Pancreas (tissue), 10 donors: ENCODE measurements at places on chromosomes 6 and 20.

DNA sequence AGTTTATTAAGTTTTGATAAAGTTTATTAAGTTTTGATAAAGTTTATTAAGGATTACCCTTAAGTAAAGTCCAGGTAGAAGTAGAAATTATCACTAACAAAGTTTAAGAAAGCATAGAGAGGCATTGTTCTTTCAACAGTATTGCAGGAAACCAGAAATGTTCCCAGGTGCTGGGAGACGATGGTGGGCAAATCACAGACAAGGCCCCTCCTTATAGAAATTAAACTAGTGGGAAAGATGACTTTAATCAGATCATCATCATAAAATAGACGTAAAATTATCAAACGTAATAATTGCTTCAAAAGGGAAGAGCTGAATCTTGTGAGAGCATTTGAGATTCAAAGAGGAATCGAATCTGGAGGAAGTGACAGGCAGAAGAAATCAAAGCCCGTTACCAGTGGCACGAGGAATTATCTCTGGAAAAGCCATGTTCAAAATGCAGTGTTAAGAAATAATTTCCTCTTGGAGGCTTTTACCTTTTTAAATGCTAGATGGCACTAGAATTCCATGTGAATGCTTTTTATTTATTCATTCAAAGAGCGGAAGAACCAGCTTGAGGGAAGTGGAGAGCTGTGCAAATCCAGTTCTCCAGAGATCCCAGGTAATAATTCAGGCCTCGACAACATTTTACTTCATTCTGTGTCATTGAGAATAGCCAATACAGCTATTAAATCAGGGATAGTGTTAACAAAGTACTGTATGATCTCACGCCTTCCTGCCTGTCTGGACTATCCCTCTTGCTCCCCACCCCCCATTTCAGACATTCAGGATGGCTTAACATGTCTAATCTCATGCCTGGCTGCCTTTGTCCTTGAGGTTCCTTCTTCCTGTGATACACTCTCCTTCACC, 1.0 kb upstream of the APMAP start:
- no peak for DNase-seq

GRCh38 chr6:95364016-95364604, 213.2 kb upstream of the MANEA start:
- no peak for DNase-seq

DNA sequence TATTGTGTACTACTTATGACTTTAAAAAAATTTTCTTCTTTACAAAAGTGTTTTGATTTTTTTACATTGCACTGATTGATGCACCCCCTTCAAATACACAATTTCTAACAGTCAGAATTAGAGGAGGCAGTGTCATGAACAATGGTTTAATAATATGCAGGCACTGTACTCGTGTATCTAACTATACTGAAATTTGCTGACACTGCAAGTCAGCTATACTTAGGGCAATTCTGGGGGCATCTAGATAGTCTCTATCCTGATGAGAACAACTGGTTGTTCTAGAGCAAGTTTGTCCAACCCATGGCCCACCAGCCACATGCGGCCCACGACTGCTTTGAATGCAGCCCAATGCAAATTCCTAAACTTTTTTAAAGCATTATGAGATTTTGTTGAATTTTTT, 375.6 kb downstream of the BCKDHB start:
- DNase-seq: no peak

- no peak for DNase-seq
These were observed 21.5 kb downstream of the SYNJ2 start for GRCh38 chr6:158002951-158003853.

DNA sequence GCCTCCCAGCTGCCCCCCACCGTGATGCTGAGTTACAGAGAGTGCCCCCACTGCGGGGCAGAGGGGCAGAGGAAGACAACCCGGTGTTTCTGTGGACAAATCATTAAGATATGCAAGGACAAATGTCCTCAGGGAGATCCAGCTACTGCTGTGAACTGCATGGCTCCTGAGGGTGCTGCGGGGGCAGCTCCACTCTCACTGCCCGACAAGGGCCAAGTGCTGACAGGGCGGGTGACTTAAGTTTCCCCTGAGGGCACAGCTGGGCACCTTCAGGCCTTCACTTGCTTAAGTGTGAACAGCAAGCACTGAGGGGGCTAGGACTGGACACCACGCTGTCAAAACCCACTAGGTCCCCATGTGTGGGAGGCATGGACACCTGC, 26.2 kb upstream of the TCFL5 start:
- DNase-seq: no peak

DNA sequence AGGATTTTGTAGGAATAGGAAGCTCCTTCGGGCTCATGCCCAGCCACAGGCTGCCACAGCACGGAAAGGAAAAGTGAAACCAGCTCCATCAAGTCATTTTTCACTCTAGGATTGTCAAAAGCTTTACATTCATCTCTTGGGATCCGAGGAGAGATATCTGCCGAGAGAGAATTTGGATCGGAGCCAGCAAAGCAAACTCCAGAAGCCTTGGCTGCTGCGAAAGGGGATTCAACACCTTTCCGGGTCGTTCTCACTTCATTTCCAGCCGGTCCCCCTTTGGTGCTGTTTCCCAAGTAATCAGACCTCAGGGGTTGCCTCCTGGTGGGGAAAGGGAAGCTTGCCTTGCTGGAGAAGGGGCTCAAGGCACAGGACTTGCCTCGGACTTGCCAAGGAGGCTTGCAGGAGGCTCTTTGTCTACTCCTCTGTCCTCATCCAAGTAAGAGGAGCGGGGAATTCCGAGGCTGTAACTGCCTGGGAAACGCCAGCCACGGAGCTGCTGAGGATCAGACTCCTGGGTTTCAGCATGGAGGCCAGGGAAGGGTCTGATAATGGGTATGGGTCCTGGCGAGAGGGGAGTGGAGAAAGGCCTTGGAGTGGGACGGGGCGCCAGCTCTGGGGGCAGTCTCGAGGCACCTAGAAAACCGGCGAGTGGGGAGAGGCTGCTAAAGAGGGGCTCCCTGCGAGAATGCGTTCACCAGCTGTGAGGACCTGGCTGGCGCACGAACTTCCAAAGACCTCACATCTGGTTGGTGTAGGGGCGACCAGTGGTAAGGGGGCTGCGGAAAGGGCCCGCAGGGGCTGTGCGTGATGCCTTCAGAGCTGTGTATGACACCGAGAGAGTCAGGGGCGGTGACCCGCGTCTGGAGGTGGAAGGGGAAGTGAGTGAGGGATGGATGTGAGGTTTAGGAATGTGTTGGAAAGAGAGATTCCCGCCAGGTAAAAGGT, 702 bp downstream of the ETV7 start:
- DNase-seq: no peak

DNA sequence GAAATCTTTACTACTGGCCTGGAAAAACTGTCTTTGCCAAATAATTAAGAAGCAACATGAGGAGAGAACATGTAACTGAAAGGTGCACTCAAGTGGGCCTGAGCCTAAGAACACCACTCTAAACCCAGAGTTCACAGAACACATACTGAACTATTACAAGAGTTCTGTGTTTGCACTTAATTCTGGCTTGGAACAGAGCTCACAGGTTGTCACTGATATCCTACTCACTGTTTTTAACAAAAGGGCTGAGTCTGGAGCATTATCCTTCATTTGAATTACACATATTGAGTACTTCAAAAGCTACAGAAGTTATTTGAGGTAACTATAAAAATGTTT, 164.7 kb downstream of the OGFRL1 start:
- DNase-seq: no peak

- DNase-seq: peak; percentile 40
These were observed 623 bp upstream of the SNX9 start for GRCh38 chr6:157822245-157823000.

- no peak for DNase-seq
These were observed 218.1 kb downstream of the TSHZ2 start for GRCh38 chr20:53190225-53190624.

DNA sequence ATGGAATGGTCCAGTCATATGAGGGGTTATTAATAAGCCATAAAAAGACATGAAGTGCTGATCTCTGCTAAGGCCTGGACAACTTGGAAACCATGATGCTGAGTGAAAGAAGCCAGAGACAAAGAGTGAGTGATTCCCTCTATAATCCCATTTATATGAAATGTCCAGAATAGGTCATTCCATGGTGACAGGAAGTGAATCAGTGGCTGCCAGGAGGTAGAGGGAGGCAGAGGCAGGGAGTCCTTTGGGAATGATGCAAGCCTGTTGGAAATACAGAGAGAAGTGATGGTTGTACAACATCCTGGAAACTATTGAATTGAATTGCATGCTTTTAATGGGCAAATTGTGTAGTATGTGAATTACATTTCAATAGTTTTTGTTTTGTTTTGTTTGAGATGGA, 26.4 kb downstream of the ANKRD60 start:
- DNase-seq: no peak

GRCh38 chr6:16769131-16769985, 8.1 kb upstream of the ATXN1 start:
- no peak for DNase-seq

DNA sequence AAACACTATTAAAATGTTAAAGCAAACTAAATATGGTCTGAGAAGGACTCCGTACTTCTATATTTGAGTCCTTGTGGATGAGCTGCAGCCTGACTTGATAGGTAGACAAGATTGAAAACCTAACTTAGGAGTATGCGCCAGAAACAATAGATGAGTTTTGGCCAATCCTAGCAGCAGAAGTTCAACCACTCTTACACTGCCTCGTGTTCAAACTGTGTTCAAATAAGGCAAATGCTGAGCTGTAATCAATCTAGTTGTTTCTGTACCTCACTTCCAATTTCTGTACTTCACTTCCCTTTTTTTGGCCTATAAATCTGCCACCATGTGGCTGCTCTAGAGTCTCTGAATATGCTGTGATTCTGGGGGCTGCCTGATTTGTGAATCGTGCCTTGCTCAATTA, 13.2 kb upstream of the SERINC1 start:
- no peak for DNase-seq

GRCh38 chr6:135576055-135576454, 78.5 kb upstream of the AHI1 start:
- no peak for DNase-seq

- DNase-seq: no peak
These were observed 167.1 kb upstream of the ATXN1 start for GRCh38 chr6:16928387-16928786.

- DNase-seq: peak; percentile 51
These were observed 3.0 kb upstream of the TGM2 start for GRCh38 chr20:38167851-38168760.

- no peak for DNase-seq
These were observed 46.0 kb upstream of the OR14J1 start for GRCh38 chr6:29255530-29255929.

DNA sequence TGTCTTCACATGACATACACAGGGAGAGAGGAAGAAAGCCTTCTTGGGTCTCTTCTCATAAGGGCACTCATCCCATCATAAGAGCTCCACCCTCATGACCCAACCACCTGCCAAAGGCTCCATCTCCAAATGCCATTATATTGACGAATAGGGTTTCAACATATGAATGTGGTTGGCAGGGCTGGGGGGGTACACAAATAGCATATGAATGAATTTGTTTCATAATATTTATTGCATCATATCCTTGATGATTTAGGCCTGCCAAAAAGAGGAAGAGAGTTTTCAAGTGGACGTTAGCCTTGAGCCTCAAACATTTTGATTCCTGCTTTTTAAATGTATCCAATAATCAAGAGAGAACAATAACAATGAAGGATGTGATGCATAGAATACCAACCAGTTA, 26.2 kb upstream of the OPRM1 start:
- no peak for DNase-seq

GRCh38 chr20:16241911-16242310, 331.3 kb downstream of the KIF16B start:
- DNase-seq: no peak

DNA sequence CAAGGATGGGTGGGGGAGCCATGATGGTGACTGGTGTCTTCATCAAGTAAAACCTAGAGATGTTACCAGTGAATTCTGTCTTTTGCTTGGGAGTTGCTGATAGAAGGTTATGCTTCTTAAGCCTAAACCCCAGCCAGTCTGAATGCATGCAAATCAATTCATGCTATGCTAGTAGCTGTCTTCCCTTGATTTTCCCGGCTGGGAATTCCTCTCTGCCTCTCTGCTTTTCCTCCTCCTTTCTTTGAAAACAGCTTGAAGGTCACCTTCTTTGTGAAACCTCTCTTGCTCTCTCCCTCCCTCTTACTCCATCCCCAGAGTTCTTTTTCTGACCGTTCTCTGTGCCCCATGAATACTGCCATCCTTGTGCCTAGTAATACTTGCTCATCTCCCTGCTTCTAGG, 58.9 kb downstream of the TMEM200A start:
- no peak for DNase-seq

- DNase-seq: no peak
These were observed 6.5 kb downstream of the GZF1 start for GRCh38 chr20:23368316-23369071.

- DNase-seq: peak; percentile 94
These were observed 8.3 kb upstream of the ANKRD60 start for GRCh38 chr20:58236612-58237317.

- DNase-seq: no peak
These were observed 292.0 kb downstream of the CDH26 start for GRCh38 chr20:60250251-60250650.

DNA sequence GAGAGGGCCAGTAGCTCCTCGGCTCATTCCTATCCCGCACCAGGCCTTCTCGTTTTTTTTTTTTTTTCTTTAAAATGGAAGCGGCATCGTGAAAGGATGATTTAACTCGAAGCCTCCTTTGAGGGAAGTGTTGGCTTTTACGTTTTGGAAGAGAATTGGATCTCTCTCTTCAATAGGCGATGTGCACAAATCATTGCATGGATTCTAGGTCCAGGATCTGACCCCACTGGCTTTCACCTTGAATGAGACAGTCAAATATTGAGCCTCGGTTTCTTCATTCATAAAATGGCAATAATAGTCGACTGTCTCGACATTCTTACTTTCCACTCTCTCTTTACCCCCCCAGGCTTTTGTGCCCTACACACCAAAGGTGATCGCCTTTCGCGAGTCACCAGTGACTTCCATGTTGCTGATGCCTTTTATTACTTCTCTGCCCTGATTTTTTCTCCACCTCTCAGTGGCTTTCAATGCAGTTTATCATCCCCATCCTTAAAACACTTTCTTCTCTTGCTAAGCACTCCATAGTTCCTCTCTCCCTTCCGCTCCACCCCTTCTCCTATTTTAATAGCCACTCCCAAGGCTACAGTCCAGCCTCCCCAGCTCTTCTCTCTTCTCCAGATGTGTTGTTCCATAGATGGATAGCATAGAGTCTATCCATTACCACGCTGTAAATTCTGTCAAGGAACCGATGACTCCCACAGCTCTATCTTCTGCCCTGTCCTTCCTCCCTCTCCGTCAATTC, 473 bp upstream of the DTNBP1 start:
- DNase-seq: no peak

- DNase-seq: no peak
These were observed 81.3 kb downstream of the CDC5L start for GRCh38 chr6:44468835-44469234.
